ENCODE measurements at places on chromosomes 6 and 20.

- no peak for DNase-seq
Observed at GRCh38 chr6:71394926-71395325, 106.3 kb downstream of the OGFRL1 start.

DNA sequence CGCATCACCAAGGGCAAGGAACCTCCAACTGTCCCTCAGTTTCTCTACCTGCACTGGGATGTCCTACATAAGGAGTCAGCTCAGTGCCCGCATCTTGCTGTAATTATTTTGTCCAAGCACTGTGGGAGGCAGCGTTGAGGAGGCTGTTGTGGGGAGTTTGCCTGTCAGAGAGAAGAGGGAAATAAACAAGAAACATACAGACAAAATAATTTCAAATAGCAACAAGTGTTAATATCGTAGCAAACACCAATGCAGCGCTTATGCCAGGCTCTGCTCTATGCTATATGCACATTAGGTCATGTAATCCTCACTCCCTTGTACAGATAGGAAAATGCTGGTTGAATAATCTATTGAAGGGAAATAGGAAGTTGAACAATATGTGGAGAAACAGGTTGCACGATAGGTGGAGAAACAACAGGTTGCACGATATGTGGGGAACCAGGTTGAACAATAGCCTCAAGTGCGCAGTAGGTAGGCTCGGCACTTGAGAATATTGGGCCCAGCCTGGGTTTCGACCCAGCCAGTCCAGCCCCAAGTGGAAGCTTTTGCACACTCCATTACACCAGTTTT is 91.2 kb upstream of the SIRPA start:
- DNase-seq = no peak

- DNase-seq = no peak
Observed at GRCh38 chr20:18314786-18315406, 26.6 kb downstream of the ZNF133 start.

- DNase-seq = no peak
Observed at GRCh38 chr6:128343706-128344105, 176.7 kb downstream of the PTPRK start.

- peak; percentile 7 for DNase-seq
Observed at GRCh38 chr6:101114703-101115102, 233.6 kb upstream of the ASCC3 start.

GRCh38 chr6:71706523-71706922 is 179.8 kb upstream of the RIMS1 start:
- no peak for DNase-seq

DNA sequence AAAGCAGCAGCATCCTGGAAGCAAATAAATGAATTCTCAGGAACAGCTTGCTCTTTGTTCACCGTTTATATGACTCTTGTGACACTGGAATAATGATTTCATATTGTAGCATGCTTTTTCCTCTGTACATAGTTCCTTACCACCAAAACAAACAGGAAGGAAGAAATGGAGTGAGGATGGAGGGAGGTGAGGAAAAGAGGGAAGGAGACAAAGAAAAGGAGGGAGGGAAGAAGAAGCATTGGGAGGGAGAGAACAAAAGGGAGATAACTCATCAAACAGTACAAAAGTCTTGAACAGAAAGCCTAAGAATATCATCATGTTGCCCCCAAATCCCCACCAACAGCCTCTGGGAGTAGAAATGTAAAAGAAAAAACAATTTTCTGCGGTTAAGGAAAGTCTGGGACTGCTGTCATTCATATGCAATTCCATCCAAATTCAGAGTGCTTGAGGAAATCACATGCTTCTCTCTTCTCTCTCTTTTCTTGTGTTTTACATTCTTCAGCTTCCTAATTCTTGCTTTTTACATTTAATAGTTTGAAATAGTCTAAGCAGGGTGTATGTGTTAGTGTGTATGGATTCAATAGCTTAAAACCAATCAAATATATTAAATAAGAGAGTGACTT is 81.5 kb downstream of the EPHA7 start:
- no peak for DNase-seq

DNA sequence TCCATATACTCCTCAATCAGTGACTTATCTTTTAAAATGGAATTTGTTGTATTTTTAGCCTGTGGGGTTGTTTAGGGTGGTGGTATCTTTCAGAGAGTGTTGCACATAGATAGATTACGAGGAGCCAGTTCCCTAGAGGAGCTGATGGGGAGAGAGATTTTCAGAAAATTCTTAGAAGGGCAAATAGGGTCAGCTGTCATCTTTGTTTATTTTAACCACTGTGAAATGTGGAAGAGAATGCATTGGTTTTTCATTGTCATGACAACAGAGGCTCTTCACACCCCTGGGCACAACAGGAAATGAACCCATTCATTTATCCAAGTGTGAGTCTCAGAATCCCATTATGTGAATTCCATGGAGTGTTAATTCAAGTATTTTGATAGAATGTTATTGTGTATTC is 188.4 kb downstream of the JARID2 start:
- no peak for DNase-seq

GRCh38 chr6:28589234-28589956 is 63.7 kb downstream of the GPX5 start:
- peak; percentile 66 for DNase-seq

- peak; percentile 82 for DNase-seq
Observed at GRCh38 chr6:33277663-33278391, 904 bp downstream of the B3GALT4 start.

DNA sequence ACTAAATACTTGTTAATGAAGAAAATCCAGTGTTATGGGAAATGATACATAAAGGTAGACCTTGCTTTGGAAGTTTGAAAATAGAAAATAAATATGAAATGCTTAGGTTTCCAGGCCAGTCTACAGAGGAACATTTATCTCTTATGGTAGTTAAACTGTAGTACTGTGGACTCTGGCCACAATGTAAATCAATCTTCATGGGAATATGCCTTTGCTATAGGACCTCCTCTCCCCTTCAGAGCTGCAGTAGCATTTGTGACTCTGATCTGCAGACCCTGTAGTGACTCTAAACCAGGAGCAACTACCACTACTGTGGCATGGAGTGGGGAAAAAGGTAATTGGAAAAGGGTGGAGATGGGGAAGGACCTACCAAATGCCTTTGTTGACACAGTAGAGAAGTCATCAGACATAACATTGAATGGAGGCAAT is 4.5 kb downstream of the HSPA1A start:
- no peak for DNase-seq

- peak; percentile 43 for DNase-seq
Observed at GRCh38 chr20:21096321-21097043, 9.7 kb downstream of the LINC00237 start.

GRCh38 chr6:43695215-43695966 is 7.8 kb upstream of the MRPS18A start:
- no peak for DNase-seq

GRCh38 chr6:149334201-149334600 is 16.7 kb downstream of the TAB2 start:
- DNase-seq = no peak

DNA sequence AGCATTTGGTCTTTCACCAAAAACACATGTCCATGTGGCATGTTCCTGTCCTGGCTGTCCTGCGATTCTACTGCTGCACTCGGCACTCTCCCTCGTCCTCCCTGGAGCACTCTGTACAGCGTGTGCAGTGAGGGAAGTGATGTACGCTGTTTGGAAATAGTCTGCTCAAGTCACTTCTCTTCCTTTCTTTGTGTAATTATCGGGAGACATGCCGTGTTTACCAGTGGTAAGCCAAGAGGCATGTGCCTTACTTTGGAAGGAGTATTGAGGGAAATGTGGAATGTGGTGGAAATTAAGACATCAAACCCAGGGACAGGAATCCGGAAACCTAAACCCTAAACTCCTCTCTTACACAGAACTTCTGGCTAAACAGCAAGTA is 268.5 kb upstream of the FOXQ1 start:
- DNase-seq = no peak

DNA sequence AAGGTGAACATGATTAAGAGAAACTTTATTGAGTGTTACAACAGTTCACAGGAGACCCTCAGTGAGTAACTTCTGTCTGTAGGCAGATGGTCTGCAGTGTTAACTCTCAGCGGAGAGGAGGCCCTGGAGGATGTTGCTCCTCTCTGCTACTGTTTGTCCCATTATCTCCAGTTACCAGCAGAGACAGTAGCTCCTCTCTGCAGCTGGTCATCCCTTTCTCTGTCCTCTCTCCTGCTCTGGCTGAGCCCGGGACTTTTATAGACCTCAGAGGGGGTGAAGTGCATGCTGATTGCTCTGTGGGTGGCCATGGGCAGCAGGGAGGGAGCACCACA is 5.7 kb downstream of the GTSF1L start:
- no peak for DNase-seq

GRCh38 chr20:2421247-2421646 is 40.5 kb downstream of the TGM6 start:
- DNase-seq = no peak

GRCh38 chr6:167759206-167759605 is 67.5 kb upstream of the AFDN start:
- DNase-seq = no peak

- no peak for DNase-seq
Observed at GRCh38 chr6:14354919-14355572, 237.5 kb downstream of the CD83 start.

- no peak for DNase-seq
Observed at GRCh38 chr6:89952686-89953085, 58.4 kb downstream of the GJA10 start.

- no peak for DNase-seq
Observed at GRCh38 chr20:9668381-9668780, 154.0 kb downstream of the LAMP5 start.

DNA sequence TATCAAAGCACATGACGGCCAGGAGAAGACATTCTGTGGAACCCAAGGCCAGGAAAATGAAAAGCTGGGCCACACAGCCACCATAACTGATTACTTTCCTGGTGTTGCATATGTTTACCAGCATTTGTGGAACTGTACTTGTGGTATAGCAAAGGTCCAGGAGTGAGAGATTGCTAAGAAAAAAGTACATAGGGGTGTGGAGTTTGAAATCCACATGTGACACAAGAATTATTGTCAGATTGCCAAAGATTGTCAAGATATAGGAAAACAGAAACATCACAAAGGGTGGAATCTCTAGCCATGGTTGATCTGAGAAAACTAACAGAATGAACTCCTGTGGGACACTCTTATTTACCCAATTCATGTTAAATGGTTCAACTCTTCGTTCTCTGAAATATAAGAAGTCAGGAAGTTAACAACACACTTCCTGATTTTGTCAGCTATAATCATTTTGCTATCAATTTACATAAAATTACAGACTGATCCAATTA is at the start of gene OR2B2:
Gene OR2B2 (minus strand): TSS at position 441 of the 491 bp plus-strand sequence. CDS start 77 bp downstream, at position 364.
- no peak for DNase-seq

DNA sequence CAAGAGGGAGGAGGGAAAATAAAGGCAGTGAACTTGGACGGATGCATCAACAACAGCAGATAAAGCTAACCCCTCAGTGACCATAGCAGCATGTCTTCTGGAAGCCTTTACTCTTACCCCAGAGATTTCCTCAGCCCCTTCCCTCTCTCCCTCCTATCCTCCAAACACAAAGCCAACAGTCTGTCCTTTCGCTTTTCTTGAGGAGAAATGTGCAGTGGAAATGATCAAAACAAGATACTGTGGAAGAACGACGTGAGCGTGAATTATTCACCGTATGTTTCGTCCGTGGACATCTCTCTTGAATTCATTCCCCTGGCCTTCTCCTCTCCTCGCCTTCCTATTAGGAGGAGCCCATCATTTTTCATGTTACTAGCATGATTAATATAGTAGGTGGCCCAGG is 8.5 kb downstream of the NRN1 start:
- DNase-seq = peak; percentile 50

Data from H7 (cell line).